ENCODE measurements at places on chromosomes 7 and 10. TPM values are rescaled to one million over a fixed set of nuclear protein-coding genes. Genes with fewer than 3 reads are reported as not detected.

Gene CDHR3
- total RNA-seq = 4.4 TPM

Gene ZNF425
- total RNA-seq = 0.10 TPM

Gene PAPSS2
- 1.7 TPM for total RNA-seq

Gene CTAGE8
- total RNA-seq = 0.73 TPM

Gene ZNRF2
- total RNA-seq = 34.1 TPM

Gene ZPBP
- not detected for total RNA-seq

Gene ERVW-1
- not detected for total RNA-seq

Gene SPDYE2B
- 0.21 TPM for total RNA-seq

Gene VWC2
- total RNA-seq = not detected

Gene OGDHL
- total RNA-seq = not detected

Gene TMEM270
- not detected for total RNA-seq

Gene ELOVL3
- not detected for total RNA-seq

Gene ZNF239
- total RNA-seq = 0.31 TPM

Gene NEUROG3
- total RNA-seq = not detected

Gene PSD
- total RNA-seq = 4.1 TPM

Measured in mononuclear cell (primary cell).